ENCODE measurements at places on chromosomes 7 and 10. TPM values are rescaled to one million over a fixed set of nuclear protein-coding genes. Genes with fewer than 3 reads are reported as not detected.

SYNPO2L gene
- 0.07 TPM for total RNA-seq

PILRA gene
- not detected for total RNA-seq

HECTD2 gene
- total RNA-seq: 2.6 TPM

UPK3BL1 gene
- 2,271 TPM for total RNA-seq

TMEM273 gene
- not detected for total RNA-seq

SUFU gene
- 6.8 TPM for total RNA-seq

UNC5B gene
- 10.8 TPM for total RNA-seq

LIPJ gene
- total RNA-seq: not detected

ASB15 gene
- total RNA-seq: not detected

SPACDR gene
- not detected for total RNA-seq

GPR15LG gene
- total RNA-seq: 44.5 TPM

SLC25A28 gene
- 12.8 TPM for total RNA-seq

SRI gene
- 103 TPM for total RNA-seq

GJC3 gene
- not detected for total RNA-seq

ZNF804B gene
- total RNA-seq: not detected

GPR26 gene
- total RNA-seq: not detected

GIMAP2 gene
- total RNA-seq: not detected

AKR1B15 gene
- total RNA-seq: 0.21 TPM

CRTAC1 gene
- total RNA-seq: not detected

GIMAP8 gene
- 0.07 TPM for total RNA-seq

LDB3 gene
- total RNA-seq: not detected

OPN1SW gene
- not detected for total RNA-seq

PODXL gene
- 0.85 TPM for total RNA-seq

LLCFC1 gene
- total RNA-seq: not detected

SYCE1 gene
- total RNA-seq: not detected

TEX36 gene
- not detected for total RNA-seq

LFNG gene
- total RNA-seq: 46.8 TPM

RAPGEF5 gene
- 3.3 TPM for total RNA-seq

All from airway epithelial cell (primary cell).